Activated CD4-positive, alpha-beta T cell treated with anti-CD3 and anti-CD28 coated beads for 1 hour (primary cell): ENCODE measurements at places on chromosomes 2 and 18.

DNA sequence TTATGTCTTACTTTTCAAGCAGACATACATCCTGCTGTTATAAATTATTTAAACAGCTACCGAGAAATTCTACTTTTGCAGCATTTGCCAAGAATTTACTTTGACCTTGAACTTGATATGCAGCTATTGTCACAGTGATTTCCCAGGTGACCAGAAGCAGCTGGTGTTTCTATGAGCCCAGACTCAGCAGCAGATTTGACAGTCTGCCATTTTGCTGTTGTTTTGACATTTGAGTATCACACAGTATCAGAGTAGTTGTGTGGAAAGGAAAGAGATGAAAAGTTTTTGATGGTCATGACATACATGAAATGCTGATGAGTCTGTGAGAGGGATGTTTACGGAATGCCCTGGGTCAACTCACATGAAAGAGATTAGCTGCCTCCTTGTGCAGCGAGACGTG, 6.6 kb upstream of the CCDC195 start:
- DNase-seq, result no peak

DNA sequence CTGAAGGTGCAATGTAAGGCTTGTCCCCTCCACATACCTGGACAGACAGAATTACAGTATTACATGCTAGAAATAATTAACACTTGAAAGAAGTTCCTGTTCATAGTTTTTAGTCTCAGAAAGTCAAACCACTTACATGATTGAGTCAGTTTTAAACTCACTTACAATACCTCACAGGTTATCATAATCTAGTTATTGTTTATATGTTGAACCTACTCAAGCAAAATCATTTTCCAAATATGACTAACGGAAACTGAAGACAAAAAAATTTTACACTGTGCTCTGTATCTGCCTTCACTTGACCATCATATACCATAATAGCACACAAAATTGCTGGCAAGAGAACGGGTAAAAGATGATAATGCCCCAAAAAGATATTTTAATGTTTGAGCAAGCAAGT, 78.5 kb downstream of the ATL2 start:
- DNase-seq, result no peak

GRCh38 chr2:229586746-229587705, 127.3 kb downstream of the DNER start:
- DNase-seq, result no peak

- no peak for DNase-seq
Measured at GRCh38 chr2:159459279-159459678, 157.1 kb downstream of the BAZ2B start.

DNA sequence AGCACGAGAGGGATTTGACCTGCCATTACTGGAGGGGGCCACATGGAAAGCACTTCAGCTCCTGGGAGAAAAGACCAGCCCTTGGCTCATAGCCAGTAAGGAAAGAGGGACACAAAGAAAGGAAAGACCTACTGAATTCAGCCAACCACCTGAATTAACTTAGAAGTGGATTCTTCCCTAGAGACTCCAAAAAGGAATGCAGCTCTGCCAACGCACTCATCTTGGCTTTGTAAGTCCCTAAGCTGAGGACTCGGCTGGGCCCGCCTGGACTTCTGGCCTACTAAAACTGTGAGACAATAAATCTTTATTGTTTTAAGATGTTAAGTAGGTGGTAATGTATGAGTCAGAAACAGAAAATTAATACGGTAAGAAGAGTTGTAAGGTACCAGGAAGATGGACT, 11.5 kb downstream of the ATF2 start:
- no peak for DNase-seq
